ENCODE measurements at places on chromosomes 5 and 9.

DNA sequence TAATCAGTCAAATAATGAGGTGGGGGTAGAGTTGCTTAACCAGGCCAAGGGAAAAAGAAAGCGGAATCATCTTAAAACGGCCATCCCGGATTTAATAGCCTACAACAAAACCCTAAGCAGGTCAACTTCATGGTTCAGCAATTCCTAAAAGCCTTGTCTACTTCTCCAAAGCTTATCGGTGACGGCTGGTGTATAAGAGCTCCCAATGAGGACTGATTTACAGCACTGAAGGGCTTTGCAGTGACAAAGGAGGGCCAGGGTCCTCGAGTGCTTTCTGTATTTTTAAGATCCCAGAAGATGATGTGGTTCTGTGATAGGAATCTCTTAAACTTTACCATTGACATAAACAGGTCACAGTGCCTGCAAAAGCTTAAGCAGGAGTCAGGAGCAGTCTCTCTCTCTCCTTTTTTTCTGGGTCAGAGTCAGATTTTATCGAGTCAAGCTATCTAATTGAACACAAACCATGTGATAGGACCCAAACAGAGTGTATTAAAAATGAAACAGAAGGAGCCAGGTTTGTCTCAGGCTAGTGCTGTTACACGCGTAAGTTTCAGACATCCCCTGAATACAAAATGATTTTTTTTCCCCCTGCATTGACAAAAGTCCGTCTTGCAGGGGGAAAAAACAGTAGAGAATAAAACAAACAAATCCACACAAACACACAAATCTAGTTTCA, 663.6 kb upstream of the ZNF608 start:
- no peak for DNase-seq

GRCh38 chr5:74578356-74579044, 62.0 kb downstream of the ENC1 start:
- no peak for DNase-seq

DNA sequence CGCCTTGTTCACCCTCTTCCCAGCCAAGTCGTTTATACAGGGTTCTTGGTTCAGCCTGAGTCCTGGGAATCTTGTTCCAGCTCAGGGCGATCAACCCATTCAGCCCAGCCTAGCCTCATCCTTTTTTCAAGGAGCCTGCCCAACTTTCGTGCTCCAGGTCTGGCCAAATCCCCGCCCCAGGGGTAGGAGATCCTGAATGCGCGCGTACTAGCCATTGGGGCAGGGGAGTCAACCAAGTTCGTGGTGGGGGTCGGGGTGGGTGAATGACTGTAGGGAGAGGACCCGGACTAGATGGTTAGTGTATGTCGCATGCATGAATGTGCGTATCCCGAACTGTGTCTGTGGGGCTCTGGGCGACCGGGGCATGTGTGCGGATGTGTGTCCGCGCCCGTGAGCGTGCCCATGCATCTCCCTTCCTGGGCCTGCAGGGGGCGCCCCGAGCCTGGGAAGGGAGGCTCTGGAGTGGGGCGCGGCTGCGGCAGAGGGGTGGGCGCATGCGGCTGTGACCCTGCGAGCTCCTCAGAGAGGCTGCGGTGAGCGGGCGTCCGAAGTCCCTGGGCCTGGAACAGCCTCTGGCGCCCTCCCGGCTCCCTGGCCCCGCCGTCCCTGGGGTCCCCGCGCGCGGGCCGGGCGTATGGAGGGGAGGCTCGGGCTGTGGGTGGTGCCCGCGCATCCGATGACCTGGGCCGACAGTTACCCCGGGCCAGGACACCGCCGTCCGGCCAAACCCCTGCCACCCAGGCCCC, 8.7 kb downstream of the CCL21 start:
- peak; percentile 86 for DNase-seq

GRCh38 chr5:74966141-74967026, 86.0 kb downstream of the GCNT4 start:
- DNase-seq = no peak

DNA sequence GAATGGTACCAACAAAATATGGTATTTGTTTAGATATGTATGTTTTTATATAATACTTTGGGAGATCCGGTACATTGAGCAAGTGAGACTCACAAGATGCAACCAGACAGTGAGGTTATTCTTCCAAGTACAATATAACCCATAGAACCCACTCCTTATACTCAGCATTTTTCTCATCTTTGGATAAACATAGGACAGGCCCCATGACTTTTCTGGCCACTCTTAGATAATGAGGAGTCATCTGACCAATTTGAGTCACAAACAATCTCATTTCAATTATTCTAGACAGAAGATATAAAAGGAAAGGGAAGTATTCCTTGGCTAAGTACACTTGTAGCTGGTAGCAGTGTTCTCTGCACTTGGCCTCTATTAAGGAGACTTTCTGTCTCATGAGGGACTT, 150.2 kb downstream of the SGCD start:
- DNase-seq = no peak

- DNase-seq = no peak
Measured at GRCh38 chr5:31382051-31382878, 149.6 kb downstream of the DROSHA start.

GRCh38 chr9:112472996-112473395, 13.6 kb upstream of the KIAA1958 start:
- no peak for DNase-seq

GRCh38 chr5:171975262-171975876, 31.1 kb downstream of the FBXW11 start:
- DNase-seq = no peak

GRCh38 chr9:35882263-35882848, 12.2 kb upstream of the OR13J1 start:
- peak; percentile 87 for DNase-seq

GRCh38 chr5:5039918-5040317, 100.2 kb upstream of the ADAMTS16 start:
- DNase-seq = no peak

DNA sequence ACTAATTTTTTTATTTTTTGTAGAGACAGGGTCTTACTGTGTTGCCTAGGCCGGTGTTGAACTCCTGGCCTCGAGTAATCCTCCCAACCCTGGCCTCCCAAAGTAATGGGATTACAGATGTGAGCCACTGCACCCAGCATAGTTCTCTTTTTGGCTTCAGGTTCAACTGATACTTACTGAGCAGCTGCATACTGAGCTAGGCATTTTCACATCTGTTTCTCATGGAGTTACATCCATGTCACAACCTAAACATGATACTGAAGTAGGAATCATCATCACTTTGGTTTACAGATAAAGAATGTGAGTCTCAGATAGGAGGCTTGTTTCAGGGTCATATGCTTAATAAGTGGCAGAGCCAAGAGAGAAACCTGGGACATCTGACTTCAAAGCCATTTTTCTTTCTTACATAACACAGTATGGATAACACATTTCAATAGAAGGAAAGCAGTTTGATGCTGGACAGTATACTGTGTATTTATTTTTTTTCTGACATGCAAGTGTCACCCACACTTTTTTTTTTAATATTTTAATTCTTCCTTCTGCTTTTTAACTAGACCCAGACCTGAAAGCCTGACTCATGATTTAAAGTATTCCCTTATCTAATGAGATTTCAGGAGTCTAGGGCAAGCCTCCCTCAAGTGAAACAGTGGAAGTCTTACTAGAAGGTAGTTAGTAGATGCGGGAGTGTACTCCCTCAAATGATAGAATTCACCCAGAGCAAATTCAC, 90.8 kb downstream of the HACD4 start:
- DNase-seq = no peak

- no peak for DNase-seq
Measured at GRCh38 chr9:131697908-131698617, 41.8 kb downstream of the RAPGEF1 start.

GRCh38 chr5:172713113-172713808, 57.7 kb downstream of the DUSP1 start:
- DNase-seq = peak; percentile 74

GRCh38 chr9:17630531-17630949, 51.7 kb downstream of the SH3GL2 start:
- DNase-seq = no peak

DNA sequence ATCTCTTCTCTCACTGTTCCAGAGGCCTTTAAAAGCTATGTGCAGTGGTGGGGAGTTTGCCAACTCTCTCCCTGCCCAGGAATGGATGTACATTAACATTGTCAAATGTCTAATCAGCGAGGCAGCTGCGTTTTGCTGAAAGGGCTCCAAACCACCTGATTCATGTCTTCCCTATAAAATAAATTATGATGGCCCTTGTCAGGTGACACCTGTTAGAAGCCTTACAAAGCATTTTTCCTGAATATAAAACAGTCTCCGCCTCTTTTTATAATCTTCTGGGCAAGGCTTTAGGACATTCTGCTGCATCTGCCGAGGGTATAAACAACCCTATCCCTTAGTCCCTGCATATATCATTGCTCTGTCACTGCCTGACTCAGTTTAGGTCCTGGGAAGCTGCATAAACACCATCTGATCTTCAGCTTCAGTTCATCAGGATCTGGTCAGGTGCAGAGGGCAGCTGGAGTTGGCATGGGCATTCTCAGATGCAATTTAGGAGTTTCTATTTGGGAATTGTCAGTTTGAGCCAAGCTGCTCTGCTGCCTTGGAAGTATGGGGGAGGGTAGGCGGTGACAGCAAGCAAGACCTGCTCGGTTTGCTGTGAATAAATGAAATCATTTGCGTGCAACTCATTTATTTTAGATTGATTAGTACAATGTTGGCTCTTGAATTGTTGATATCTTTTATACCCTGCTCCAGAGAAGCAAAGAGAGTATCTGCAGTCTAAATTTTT, 103.5 kb downstream of the ACER2 start:
- no peak for DNase-seq

- no peak for DNase-seq
Measured at GRCh38 chr5:74833537-74834266, 32.5 kb downstream of the FAM169A start.

- DNase-seq = no peak
Measured at GRCh38 chr5:17203329-17204132, 13.9 kb upstream of the BASP1 start.

DNA sequence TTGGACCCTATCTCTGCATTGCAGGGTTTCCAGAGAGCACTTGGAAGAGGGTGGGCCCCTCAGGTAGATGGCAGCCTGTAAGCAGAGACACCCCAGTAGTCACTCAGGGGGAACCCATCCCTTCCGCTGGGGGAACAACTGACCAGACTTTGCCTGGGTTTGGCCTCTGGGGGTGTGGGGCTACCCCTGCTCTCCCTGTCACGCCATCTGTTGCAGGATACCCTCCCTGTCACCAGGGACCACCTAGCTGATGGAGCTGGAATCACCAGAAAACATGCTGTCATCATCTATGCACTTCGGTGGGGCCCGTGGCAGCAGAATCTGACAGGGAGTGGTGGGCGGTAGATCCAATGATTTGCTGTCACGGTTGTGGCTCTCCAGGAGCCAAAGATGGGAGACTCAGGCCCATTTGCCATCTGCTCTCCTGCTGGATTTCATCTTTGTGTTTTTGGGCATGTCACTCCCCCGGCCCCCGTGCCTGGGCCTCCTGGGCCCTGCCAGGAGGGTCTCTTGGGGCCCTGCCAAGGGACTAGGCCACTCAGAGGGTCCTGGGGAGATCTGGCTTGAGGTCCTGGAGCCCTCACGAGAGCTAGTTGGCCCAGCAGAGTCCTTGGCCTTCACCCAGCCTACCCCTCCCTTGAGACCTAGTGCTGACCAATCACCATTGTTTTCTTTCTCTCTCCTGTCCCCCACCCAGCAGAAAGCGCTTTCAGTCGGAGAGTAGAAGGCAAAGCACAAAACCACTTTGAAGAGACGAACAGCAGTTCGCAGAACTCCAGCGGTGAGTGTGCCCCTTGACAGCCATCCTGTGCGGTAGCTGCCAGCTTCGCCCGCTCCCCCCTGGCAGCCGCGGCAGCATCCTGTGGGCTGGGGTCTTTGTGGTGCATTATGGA, 45.9 kb downstream of the AMBP start:
- DNase-seq = no peak

DNA sequence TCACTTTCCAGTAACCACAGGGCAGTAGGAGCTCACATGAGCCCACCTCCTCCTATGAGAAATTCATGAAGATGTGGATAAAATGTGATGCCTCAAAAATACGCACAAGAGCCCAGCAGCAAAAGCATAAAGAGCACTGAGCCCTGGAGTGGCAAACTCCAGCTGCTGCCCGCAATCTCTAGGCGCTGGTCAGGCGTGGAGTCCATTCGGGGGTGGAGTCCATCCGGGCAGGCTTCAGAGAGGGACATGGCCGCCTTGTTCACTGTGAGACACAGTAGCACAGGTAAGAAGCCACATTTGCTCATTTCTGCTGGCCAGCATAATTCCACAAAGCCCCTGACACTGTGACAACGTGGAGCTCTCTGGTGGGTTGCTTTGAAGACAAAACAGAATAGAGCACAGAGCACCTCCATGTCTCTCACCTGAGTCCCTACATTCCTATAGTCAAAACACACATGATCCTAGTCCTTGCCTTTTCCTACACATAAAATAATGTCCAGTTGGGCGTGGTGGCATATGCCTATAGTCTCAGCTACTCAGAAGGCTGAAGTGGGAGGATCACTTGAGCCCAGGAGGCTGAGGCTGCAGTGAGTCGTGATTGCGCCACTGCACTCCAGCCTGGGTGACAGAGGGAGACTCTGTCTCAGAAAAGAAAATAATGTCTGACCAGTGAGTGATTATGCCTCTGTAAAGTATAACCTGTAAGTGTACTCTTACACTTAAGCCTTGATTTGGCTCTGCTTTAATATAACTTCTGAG, 365.2 kb downstream of the GADD45G start:
- DNase-seq = no peak

GRCh38 chr9:112042769-112043168, 132.3 kb downstream of the SUSD1 start:
- no peak for DNase-seq

GRCh38 chr9:100640447-100641050, 62.7 kb downstream of the CAVIN4 start:
- no peak for DNase-seq

DNA sequence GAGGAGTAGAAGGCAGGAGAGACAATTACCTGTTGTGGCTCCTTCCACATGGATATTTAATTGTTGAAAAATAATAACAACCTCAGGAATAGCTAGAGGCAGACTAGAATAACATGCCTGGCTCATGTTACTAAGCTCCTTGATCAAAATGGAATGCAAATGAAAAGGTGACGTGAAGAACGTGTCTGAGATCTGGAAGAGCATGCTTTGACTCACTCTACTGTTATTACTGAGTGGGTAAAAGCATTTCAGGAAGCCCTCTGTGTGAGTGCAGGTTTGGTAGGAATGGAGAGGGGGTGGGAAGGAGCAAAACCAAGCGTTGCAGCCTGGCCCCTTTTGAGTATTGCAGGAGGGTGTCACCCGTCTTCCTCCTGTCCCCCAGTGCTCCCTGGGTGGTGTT, 84.8 kb downstream of the EQTN start:
- DNase-seq = no peak

DNA sequence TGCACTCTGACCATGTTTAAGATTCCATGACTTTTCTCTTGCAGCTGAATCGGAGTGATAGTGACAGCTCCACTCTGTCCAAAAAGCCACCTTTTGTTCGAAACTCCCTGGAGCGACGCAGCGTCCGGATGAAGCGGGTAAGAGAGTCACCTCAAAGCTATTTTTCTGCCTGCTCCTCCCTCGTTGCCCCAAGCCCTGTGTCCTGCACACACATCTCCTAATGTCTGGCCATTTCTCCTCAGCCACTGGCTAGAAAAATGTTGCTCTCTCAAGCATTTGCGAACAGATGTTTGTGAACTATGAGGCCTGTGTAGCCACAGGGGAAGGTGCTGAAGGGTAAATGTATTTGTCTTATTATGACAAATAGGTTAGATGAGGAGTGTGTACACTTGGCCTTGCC, 25.7 kb upstream of the RARS1 start:
- no peak for DNase-seq

All from stimulated activated CD4-positive, alpha-beta T cell treated with anti-CD3 and anti-CD28 coated beads, Interleukin-15, amount 100 ng/mL, for 24 hours (primary cell).